ENCODE measurements at places on chromosomes 16 and 17.

GRCh38 chr16:1548233-1548632 lies 14.8 kb downstream of the TMEM204 start:
- DNase-seq: no peak

DNA sequence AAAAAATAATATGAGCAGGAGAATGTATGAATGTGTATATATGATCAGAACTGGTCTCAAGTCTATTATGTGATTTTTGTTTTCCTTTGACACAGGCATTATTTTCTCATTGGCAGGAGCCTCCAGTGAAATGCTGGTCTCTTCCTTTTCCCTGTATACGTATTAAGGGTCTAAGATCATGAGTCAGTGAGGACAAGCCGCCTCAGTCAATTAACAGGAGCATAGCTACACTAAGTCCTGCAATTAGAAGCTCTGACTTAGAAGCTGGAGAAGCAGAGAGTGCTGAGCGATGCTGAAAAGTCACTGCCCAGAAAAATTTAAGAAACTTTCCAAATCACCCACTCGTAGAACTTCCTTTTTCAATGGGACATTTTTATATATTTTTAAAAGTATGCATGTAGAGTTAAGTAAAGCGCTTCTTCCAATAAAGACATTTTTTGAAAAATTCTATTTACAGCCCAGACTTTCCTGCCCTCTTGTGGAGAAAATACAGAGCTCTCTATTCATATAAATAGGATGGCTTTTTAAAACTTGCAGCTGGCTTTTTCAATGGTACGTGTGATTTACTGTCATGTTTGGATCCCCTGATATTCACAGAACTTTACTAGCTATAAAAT lies 70.2 kb upstream of the PSMD7 start:
- no peak for DNase-seq

DNA sequence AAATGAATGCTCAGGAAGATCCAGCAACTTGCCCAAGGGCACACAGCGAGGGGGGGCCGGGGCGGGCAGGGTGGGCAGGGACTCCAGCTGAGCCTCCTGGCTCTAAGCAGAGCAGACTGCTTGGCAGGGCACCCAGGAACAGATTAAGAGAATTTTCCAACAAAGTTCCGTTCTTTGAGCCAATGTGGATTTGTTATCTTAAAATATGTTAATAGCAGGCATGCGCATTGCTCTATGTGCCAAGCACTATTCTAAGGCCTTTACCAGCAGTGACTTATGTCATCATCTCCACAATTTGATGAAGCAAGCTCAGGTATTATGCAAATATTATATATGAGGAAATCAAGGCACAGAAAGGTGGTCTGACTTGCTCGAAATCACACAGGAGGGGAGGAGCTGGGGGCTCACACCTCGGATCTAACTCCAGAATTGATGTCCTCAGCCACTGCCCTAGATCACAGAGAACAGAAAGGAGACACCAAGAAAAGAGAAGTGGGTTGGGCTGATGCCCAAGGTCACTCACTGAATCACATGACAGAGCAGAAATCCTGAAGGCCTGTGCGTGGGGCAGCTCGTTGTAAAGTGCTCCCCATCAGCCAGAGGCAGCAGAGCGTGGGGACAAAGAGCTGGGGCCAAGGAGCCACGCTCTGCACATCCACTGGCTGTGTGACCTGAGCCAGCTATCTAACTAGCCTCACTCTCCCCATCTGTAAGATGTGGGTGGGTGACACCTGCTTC lies 23.2 kb upstream of the MEAK7 start:
- DNase-seq: no peak

GRCh38 chr16:72455743-72456659 lies 284.0 kb upstream of the PMFBP1 start:
- no peak for DNase-seq

DNA sequence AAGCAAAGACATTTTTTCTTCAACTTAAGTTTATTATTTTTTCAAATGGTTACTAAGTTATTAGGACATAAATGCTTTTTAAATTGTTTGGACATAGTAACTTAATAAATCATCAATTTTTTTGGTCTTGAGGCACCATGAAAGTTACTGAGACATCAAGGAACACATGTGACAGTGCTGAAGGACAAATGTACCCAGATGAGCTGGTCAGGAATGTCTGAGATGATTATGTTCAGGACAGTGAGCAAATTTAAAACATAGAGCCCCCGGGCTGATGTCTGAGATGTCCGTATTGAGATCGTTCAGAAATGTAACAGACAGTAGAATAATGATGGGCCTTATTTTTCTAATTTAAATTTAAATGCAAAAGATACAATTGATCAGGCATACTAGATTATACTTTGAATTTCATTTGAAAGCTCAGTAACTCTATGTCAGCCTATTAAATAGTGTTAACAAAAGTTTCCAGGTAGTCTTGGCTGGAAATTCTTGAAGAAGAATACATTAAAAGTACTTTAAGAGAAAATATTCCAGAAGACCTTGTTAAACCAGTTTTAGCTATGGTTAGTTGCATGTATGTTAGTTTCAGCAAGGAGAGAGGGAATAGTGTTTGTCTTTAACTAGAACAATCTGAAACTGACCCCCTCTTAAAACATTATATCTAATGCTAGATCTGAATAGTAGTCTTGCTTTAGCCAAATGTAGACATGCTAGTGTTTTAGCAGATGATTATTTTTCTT lies 36.4 kb downstream of the SEC14L1 start:
- DNase-seq: no peak

DNA sequence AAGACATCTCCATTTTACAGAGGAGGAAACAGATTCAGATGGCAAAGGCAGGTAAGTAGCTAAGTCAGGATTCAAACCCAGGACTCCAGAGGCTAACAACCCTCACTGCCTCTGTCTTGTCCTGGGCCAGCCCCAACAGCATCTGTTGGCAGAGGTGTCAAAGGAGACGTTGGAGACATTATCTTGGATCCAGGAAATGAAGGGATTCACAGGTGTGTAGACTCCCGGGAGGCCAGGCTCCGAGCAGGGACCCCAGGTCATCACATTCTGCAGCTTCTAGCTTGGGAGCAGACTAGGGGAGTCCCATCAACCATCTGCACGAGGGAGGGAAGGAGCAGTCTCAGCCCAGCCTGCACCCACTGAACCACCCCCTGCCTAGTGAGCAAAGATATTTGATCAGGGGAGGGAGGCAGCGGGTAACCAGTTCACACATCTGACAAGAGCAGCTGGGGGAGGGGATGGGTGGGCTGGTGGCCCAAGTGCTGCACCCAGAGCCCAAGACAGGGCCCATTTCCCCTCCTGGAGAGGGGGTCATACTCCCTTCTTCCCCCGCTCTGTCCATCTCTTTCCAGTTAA lies 1.0 kb upstream of the B9D1 start:
- no peak for DNase-seq

- DNase-seq: no peak
These were observed 6.4 kb downstream of the KRT38 start for GRCh38 chr17:41434415-41434814.

DNA sequence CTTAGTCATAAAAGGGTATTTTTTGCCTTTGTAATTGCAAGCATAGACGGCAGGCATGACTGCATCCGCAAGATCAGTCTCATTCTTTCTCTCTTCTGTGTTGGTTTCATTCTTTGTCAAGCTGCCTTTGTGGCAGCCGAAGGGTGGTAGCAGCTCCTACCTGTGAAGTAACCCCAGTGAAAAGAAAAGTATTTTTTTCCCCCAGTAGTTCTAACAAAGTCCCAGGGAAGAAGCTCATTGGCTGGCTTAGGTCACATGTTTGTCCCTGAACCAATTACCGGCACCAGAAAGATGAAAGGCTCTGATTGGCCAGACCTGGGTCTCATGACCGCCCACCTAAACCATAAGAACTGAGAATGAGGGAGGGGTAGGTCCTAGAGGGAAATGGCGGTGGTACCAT lies 110.7 kb downstream of the RAP1GAP2 start:
- DNase-seq: no peak

- DNase-seq: no peak
These were observed 361.2 kb downstream of the SEC14L1 start for GRCh38 chr17:77501751-77502625.

- no peak for DNase-seq
These were observed 612.1 kb upstream of the SALL1 start for GRCh38 chr16:51763072-51763661.

DNA sequence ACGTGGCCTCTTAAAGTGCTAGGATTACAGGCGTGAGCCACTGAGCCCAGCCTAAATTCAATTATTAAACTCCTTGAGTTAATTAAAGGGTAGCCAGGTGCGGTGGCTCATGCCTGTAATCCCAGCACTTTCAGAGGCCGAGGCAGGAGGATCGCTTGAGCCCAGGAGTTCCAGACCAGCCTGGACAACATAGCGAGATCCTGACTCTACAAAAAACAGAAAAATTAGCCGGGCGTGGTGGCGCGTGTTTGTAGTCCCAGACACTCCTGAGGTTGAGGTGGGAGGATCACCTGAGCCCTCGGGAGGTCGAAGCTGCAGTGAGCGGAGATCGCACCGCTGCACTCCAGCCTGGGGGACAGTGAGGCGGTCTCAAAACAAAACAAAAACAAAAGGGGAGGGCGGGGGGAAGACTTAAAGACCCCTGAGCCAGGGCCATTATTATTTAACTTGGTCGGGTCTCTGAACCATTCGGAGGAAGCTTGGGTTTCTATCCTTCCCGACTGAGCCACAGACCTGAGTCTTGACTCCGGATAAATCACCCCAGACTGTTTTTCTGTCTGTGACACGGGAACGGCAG lies 19.5 kb downstream of the BCL7C start:
- DNase-seq: no peak

GRCh38 chr17:4033751-4034251 lies 69.6 kb upstream of the ATP2A3 start:
- no peak for DNase-seq

DNA sequence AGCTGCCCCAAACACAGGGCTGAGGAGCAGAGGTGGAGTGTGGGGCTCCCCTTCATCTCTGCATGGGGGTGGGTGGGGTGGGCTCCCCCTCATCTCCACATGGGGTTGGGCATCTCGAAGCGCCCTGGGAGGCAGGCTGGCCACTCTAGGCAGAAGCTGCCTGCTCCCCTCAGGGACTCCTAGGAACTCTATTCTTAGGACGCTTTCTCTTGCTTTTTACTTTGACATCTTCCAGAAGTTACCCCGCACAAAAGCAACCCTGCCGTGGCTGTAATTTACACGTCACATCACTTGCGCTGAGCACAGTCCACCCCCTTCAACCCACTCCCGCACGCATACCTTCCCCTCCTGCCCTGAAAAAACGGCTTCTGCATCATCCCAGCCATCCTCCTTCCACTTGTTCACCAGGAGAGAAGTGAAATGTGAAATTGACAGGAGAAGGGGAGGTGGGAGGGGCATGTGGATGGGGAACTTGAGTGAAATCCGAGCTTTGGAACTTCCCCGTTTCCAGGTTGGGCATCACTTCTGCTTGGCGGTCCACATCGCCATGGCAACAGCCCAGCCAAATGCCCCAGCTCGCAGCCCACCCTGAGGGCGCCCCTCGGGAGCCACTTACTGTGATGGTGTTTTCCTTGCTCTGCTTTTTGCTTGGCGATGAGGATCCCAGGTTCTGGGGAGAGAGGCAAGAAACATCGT lies 53.7 kb upstream of the RCVRN start:
- DNase-seq: no peak

- DNase-seq: no peak
These were observed 74.4 kb upstream of the ARL4D start for GRCh38 chr17:43324205-43324893.

- no peak for DNase-seq
These were observed 7.9 kb upstream of the NAGPA start for GRCh38 chr16:5041600-5042133.

- no peak for DNase-seq
These were observed 105.0 kb downstream of the TANGO6 start for GRCh38 chr16:68948230-68948910.

GRCh38 chr16:56277075-56277474 lies 85.8 kb downstream of the GNAO1 start:
- no peak for DNase-seq

- no peak for DNase-seq
These were observed 11.6 kb downstream of the IL34 start for GRCh38 chr16:70657956-70658355.

- DNase-seq: no peak
These were observed 12.8 kb downstream of the CX3CL1 start for GRCh38 chr16:57385083-57385482.

- DNase-seq: no peak
These were observed 17.9 kb downstream of the WNT3 start for GRCh38 chr17:46800573-46800972.

DNA sequence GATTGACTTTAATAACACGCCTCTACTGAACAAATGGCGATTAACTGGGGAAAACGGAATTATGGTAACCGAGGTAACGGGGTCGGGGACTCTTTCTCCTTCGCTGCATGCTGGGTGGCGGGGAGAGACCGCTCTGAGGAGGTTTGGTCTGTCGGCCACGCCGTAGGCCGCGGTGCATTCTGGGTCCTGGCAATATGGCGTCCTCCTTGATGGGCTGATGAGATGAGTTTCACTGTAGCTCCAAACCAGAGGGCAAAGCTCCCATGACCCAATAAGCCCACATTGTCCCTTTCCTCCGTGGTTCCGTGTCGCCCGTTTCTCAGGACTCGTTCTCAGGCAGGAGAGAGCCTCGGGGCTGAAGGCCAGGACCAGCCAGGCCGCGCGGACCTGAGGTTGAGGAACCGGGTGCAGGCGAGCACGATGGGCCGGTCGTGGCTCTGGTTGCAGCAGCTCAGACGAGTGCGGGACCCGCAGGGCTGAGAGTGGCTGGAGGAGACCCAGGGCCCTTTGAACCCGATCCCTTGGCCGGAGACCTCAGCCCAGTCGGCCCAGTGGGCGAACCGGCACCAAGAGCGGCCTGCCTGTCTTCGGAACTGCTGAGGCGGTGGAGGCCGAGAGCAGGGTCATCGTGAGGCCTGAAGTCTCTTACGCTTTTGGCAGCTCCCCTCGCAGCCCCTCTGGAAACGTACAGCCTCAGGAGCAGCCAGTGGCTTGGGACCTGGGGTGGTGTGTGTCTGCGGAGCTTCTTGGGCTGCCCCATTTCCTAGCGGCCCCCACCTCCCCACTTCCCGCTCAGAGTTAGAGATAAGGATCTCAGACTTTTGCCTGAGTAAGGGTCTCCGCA lies at the start of gene RPTOR:
Gene RPTOR, plus strand, starts transcription at position 184 of the 844 bp plus-strand sequence. CDS start 792 bp downstream, outside the sequence.
- peak; percentile 80 for DNase-seq

GRCh38 chr16:1119766-1120576 lies 23.9 kb upstream of the C1QTNF8 start:
- no peak for DNase-seq

- no peak for DNase-seq
These were observed 845 bp upstream of the NAT9 start for GRCh38 chr17:74776990-74777389.

DNA sequence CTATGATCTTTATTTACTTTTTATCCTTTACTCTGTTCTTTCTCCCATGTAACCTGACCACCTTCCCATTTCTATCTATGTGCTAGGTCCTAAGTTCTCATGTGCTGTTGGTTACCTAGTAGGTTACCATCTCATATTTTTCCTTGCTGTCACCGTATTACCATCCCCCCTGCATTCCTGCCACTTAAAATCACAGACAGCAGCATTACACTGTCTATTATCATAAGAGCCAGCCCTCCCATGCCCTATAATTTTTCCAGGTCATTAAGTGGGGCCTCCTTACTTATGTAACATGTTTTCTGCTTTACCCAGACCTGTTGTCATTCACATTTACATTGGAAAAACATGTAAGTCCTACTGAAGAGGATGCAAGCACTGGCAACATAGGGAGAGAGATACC lies 202.9 kb downstream of the HS3ST3A1 start:
- no peak for DNase-seq

GRCh38 chr17:57508671-57509070 lies 236.4 kb downstream of the CCDC182 start:
- no peak for DNase-seq

- no peak for DNase-seq
These were observed 26.5 kb upstream of the ADGRG1 start for GRCh38 chr16:57601801-57602478.

- DNase-seq: no peak
These were observed 5.4 kb upstream of the SGF29 start for GRCh38 chr16:28548306-28548802.
